ENCODE measurements at places on chromosomes 11 and 22.

DNA sequence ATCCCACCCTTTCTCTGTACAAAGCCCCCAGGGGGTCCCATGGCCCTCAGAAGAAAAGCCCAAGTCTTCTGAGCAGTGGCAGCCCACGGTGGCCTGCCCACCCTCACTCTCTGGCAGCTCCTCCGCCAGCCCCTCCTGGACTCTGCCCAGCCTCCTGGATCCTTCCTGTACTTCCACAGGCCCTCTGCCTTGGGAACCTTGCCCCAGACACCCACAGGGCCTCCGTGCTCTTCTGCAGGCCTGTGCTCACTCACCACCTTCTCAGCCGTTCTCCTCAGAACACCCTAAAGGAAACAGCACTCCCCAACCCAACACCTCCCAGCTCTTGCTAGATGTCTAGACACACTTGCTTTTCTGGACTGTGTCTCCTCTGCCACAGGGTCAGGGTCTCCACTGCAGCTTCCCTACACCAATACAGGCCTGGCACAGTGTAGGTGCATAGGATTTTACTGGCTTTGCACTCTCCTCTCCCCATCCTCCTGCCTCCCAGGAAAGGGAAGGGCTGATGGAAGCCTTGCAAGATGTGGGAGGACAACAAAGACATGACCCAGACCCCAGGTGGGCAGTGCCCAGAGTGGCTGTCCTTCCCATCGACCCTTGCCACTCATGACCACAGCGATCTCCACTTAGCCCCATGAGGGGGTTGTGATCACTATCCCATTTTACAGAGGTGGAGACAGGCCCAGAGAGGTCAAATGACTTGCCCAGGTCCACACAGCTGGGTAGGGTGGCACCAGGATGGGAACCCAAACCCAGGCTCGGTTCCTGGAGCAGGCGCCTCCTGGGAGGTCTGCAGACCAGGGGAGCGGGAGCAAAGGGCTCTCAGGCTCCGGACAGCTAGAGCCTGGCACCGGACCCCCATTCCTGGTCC is 2.0 kb downstream of the SCARF2 start:
- no peak for DNase-seq

DNA sequence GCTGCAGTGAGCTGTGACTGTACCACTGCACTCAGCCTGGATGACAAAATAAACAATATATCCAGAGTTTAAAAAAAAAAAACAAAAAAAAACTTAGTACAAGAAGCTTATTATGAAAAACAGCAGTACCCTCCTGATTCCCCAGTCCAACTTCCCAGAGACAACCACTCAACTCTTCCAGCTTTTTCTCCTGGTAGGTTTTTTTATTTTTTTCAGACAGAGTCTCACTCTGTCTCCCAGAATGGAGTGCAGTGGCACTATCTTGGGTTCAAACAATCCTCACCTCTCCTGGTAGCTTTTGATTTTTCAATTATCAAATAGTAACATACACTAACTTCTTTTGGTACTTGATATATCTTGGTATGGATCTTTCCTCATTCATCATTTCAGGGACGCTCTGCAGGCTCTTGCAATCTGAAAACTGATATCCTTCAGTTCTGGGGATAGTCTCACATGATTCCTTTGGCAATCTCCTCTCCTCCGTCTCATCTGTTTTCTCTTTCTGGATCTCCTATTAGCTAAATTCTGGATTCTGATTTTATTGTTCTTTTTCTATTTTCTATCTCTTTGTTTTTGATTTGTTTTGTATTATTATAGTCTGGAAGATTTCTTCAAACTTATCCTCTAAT is 44.9 kb downstream of the ALG9 start:
- DNase-seq: no peak

- no peak for DNase-seq
These were observed 21.6 kb downstream of the C11orf86 start for GRCh38 chr11:66996609-66997273.

DNA sequence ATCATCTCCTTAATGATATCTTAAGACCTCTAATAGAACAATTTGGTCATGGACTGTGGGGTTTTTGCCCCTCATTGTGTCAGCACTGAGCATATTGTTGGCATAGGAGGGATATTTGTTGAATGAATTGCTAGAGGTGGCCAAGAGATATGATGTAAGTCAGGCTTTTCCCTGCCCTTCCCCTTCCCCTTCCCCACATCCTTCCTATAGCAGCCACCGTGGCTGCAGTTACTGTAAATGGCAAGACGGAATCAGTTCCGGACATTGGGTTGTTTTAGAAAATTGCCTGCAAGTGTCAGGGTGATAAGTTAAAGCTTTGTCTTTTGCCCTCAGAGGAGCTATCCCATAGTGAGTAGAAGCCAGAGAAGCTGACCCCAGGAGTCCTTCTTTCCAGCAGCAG is 23.0 kb downstream of the LIMK2 start:
- peak; percentile 50 for DNase-seq

DNA sequence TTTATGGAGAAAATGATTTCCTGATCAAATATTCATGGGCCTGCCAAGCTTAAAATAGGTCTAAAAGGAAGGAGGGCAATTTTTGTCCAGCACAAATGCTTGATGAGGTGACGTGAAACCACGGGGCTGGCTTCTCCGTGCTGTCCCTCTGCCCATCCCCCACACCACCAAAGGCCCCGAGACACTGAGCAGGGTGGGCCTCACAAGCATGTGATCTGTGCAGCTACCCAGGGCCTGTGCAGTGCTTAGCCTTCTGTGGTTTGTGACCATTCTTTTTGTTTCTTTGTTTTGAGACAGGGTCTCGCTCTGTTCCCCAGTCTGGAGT is 94.8 kb upstream of the RTL6 start:
- no peak for DNase-seq
